HEK293T (cell line): ENCODE measurements at places on chromosomes 12 and 14.

GRCh38 chr12:2118061-2118460, 65.3 kb downstream of the CACNA1C start:
- no peak for DNase-seq

GRCh38 chr12:75666939-75667334, 155.5 kb upstream of the KRR1 start:
- DNase-seq: no peak

- DNase-seq: no peak
Measured at GRCh38 chr12:92478692-92479091, 224.1 kb upstream of the PLEKHG7 start.

DNA sequence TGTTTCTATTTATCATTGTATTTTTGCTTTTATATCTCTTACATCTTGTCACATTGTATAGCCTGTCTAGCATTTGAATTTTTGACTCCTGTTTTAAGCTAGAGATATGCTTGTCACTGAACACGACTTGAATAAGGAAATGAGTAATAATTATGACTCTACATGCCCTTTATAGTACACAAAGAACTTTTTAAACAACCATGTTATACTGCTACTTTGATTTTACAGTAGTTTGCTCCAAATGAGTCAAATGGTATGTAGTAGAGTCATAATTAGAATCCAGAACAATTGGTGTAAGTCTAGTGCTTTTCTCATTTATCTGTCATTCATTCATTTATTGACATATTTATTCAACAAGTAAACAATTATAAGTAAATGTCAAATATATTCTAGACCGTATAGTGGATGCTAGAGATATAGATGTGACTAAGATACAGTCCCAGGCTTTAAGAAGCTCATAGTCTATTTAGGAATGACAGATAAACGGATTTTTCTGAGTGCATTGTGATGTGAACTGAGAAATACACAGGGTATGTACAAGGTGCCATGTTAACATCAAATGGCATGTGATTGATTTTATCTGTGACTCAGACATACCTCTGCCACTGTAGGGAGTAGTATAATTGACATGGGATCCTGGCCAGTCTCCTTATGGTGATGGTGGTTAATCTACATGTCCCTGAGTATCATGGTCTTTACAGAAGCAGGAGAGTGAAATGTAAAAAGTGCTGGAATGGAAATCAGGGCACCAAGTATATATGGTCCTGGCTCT, 799.7 kb downstream of the DIO2 start:
- no peak for DNase-seq
